Muscle of arm (tissue), 14 donors: ENCODE measurements at places on chromosomes 1 and 21.

DNA sequence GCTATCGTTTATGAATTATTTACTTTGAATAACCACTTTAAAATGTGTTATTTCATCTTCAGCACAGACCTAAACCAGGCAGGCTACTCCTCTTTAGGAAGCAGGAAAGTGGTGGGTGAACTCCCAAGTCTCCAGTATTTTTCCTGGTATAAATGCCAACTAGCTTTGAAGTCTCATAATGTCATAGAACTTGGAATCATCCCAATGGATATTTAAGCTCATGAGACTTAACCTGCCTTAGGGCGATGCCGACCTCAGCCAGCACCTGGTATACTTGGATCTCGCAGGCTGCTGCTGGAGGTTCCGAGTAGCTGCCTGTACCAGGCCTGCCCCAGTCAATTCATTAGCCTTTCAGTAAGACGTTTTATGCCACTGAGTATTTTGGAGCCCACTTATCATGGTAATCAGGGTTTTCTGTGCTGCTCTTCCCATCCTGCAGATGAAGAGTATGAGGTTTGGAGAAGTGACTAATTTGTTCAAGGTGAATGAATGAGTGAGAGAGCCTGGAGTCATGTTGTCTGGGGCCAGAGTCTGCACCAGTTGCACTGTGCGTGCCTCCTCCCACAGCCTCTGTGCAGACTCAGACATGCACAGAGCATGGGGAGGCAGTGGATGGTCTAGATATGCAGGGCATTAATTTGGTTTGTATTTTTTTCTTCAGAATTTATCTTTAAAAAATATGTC, 34.9 kb downstream of the VANGL1 start:
- DNase-seq: no peak

- no peak for DNase-seq
These were observed 58.0 kb downstream of the ACP6 start for GRCh38 chr1:147612366-147612765.

- no peak for DNase-seq
These were observed 15.2 kb upstream of the ST3GAL3 start for GRCh38 chr1:43691871-43692815.

DNA sequence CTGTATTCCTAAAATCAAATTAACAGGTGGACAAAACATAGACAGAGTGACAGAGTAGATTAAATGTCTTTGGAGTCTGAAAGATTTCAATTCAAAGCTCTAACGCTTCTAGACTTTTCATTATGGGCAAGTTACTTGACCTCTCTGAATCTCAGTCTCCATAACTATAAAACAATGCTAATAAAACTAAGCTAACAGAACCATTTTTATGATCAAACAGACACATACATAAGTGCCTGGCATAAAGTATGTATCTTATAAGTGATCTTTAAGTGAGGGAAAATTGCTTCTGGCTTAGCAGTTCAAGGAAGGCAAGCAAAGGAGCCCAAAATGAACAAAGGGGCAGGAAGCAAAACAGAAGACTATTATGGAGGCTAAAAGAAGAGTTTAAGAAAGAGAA, 216.8 kb upstream of the TNR start:
- DNase-seq: no peak

- DNase-seq: no peak
These were observed 12.8 kb upstream of the PRDM2 start for GRCh38 chr1:13687151-13687715.

DNA sequence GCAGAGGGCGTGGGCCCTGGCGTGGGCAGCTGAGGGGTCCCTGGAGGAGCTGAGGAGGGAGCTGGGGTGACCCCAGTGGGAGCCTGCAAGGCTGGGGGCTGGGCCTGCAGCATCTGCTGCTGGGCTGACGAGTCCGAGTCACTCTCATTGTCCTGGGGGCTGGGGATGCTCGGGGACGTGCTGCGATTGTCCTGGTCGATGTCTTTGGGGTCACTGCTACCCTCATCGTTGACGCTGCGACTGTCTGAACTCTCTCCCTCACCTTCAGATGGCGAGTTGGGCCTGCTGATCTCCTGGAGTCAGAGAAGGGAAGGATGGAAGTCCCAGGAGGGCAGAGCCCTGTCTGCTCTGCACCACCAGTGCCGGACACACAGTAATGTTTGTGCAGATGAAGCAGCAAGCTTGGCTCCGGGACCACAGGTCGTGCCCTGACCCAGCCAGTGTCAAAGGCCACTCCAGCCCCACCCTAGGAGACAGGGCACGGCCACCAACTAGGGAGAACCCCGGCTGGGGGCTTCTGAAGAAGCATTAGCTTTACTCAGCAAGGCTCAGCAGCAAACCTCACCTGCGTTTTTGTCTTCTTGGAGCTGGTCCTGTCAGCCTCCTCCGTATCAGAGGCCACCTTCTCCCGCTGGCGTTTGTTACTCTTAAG, 43.4 kb downstream of the SLC45A1 start:
- DNase-seq: no peak

- peak; percentile 94 for DNase-seq
These were observed 6.2 kb upstream of the ANKRD35 start for GRCh38 chr1:145891587-145892485.

DNA sequence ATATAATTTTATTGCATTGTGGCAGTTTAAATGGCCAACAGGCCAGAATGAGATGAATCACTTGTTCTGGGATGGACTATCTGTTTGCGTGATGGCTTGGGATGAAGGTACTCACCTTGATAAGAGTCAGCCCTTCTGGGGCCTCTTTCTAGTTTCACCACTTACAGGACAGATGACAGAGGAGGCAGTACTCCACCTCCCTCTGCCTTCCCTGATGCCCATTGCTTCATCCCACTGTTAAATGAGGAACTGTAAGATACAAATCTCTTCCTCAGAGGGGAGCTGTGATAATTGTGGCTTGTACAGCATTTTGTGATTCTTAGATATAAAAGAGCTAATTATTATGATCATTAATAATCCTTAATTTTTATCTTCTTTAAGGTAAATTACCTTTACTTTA, 3.7 kb upstream of the TCHH start:
- DNase-seq: no peak
